ENCODE measurements at places on chromosomes 5 and 9. TPM values are rescaled to one million over a fixed set of nuclear protein-coding genes. Genes with fewer than 3 reads are reported as not detected.

CCDC152 gene
- 0.27 TPM for total RNA-seq

GLT6D1 gene
- not detected for total RNA-seq

C5orf58 gene
- 0.58 TPM for total RNA-seq

ECM2 gene
- total RNA-seq: 1.5 TPM

STPG3 gene
- total RNA-seq: not detected

CIZ1 gene
- 84.0 TPM for total RNA-seq

SOHLH1 gene
- not detected for total RNA-seq

HMHB1 gene
- total RNA-seq: not detected

NOXA1 gene
- total RNA-seq: 0.56 TPM

All from A375 (cell line).